Endodermal cell (in vitro differentiated cells): ENCODE measurements at places on chromosomes 11 and 22. TPM values are rescaled to one million over a fixed set of nuclear protein-coding genes. Genes with fewer than 3 reads are reported as not detected.
A peak's percentile ranks its signal among the peaks of the same experiment; 100 is the strongest.

GRCh38 chr11:111697933-111698371 lies 68.2 kb downstream of the PPP2R1B start:
- H3K4me3 ChIP-seq = no peak overlapping the region
- H3K27ac ChIP-seq = no peak overlapping the region
- no peaks in the 10 kb centered on the region for H3K27me3 ChIP-seq
- DNase-seq = no peak
- no peaks in the 10 kb centered on the region for H3K4me1 ChIP-seq

DNA sequence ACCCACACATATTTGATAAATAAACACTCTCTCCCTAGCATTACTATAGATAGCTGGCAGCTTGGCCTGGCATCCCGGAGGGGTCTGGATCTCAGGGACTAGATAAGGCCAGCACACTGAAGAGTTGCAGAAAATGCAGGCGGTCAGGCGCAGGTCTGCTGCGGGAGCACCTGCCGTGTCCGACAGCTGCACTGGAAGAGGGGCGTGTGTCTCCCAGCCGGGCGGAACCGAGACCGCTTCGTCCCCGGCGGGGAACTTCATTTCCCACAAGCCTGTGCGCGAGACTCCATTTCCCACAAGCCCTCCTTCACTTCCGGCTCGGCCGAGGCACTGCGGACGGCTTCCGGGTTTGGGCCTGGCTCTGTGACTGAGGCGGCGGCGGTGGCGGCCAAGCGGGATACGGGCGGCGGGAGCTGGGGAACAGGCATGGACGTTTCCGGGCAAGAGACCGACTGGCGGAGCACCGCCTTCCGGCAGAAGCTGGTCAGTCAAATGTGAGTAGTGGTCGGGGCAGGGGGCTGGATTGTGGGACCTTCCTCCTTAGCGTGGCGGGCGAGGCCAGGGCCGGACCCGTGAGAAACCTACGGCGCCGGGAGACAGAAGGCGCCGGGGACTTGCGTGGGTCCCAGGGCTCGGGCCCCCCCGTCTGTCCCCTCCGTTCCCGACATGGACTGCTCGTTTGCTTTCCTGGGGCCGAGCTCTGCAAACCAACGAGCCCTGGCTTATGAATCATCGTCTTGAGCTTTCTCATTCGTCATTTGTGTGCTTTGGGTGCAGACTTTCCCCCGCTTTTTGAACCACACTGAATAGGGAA lies at the start of gene MED15:
MED15 (plus strand) TSS at position 358 of the 814 bp plus-strand sequence; CDS start at position 427, 69 bp downstream.
- H3K27ac ChIP-seq = peak within 1 kb of the TSS; percentile 82
- DNase-seq = peak; percentile 97
- peaks cover 4% of the 10 kb centered on the region for H3K36me3 ChIP-seq
- peak within 1 kb of the TSS; percentile 100 for H3K4me3 ChIP-seq
- H3K4me1 ChIP-seq = peaks cover 4% of the 10 kb centered on the region
- no peaks in the 10 kb centered on the region for H3K27me3 ChIP-seq

DNA sequence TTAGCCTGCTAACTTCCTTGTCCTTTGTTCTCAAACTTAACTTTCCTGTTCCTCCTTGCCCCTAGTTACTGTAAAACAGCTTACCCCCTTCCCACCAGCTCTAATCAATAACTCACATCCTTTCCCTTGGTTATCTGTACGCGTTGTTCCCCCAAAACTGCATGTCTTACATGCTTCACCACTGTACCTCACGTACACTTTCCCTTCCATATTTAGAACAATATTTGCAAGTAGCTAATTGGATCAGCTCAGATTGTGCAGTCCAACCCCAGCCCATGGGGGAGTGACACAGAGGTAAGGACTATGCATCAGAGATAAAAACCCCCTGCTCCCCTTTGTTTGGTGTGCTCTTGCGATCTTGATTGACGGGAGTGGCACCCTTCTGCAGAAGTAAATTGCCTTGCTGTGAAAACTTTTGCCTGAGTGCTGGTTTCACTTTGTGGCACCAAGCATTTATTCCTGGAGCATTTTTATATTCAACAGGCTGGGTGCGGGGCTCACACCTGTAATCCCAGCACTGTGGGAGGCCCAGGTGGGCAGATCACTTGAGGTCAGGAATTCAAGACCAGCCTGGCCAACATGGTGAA lies 30.9 kb downstream of the MIF start:
- H3K27me3 ChIP-seq = no peaks in the 10 kb centered on the region
- H3K36me3 ChIP-seq = peaks cover 35% of the 10 kb centered on the region
- no peak overlapping the region for H3K4me3 ChIP-seq
- no peak overlapping the region for H3K27ac ChIP-seq
- DNase-seq = no peak

- peaks cover 5% of the 10 kb centered on the region for H3K4me1 ChIP-seq
- no peak overlapping the region for H3K27ac ChIP-seq
- DNase-seq = peak; percentile 99
- no peaks in the 10 kb centered on the region for H3K36me3 ChIP-seq
- H3K27me3 ChIP-seq = no peaks in the 10 kb centered on the region
Measured at GRCh38 chr22:19959043-19959586, 17.5 kb upstream of the TXNRD2 start.

- H3K4me3 ChIP-seq = no peak overlapping the region
- H3K36me3 ChIP-seq = no peaks in the 10 kb centered on the region
- no peaks in the 10 kb centered on the region for H3K4me1 ChIP-seq
- DNase-seq = peak; percentile 91
- no peaks in the 10 kb centered on the region for H3K27me3 ChIP-seq
Measured at GRCh38 chr11:8219257-8220021, 44.2 kb downstream of the LMO1 start.

- H3K27ac ChIP-seq = no peak overlapping the region
- peaks cover 61% of the 10 kb centered on the region for H3K27me3 ChIP-seq
- H3K36me3 ChIP-seq = no peaks in the 10 kb centered on the region
- no peak overlapping the region for H3K4me3 ChIP-seq
- no peak for DNase-seq
Measured at GRCh38 chr11:35146074-35146521, 7.1 kb downstream of the CD44 start.

Gene TTC12
- 16.2 to 26.7 TPM (median 21.2 TPM) in 3 replicates for total RNA-seq

Gene OR2AG2
- total RNA-seq = 0.47 and 0.68 TPM in 2 replicates

Gene TMPRSS4
- total RNA-seq = not detected in 3 replicates
